ENCODE measurements at places on chromosomes 16 and 17.

DNA sequence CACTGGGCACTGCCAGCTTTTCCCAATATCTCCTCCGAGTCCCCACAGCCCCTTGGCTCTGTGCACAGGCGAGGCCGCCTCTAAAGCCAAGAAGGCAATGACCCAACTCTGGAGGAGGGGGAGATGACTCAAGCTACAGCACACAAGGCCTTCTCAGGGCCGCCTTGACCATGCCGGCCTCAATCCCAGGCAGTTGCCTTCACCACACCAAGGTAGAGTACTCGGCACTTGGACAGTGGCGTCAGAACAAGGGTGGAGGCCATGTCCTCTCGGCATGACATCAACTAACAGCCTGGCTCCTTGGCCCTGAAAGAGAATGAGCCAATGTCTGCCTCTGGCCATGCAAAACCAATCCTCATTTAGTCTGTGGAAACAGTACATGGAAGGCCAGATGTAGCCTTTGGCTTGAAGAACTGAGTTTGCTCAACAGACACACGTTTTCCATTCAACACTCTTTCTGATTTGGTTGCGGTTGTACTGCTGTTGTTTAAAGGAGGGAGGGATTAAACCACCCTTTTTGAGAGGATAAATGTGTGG lies 139.6 kb downstream of the XYLT1 start:
- DNase-seq, result no peak

DNA sequence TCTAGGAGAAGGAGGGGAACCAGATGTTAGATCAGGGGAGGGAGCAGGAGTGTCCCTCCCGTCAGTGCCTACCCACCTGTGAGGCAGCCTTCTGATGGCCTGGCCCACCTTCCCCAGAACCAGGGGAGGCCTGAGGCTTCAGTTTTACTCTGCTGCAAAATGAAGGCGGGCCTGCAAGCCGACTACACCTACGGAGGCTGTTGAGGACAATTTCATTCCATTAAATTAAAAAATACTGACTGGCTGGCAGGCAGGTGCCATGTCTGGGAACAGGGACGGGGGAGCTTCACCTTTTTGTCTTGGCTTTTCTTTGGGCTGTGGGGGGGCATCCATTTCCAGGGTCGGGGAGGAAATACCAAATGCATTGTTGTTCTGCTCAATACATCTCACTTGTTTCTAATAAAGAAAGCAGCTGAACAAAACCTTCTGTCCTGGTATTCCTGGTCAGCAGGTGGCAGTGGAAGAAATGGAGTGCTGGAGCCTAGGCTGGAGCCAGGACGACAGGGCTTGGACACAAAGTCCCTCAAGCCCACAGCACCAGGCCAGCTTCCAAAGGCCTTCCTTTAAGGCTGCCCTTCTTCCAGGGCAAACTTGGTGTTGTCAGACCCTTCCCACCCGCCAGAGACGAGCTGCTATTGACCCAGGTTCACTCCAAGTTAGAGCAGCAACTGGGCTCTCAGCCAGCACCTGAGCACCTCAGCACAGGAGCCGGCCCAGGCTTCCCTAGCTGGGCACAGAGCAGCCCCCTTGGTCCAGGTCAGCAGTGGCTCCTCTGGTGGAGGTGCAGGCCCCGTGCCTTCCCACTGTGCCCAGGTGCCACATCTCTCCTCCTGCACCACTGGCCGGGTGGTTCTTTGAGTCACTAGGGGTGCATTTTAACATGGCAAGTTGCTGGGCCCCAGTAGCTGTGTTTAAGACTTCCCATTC lies 23.5 kb downstream of the PLCD3 start:
- DNase-seq, result no peak

GRCh38 chr16:81907681-81908080 lies 103.6 kb downstream of the SDR42E1 start:
- no peak for DNase-seq

DNA sequence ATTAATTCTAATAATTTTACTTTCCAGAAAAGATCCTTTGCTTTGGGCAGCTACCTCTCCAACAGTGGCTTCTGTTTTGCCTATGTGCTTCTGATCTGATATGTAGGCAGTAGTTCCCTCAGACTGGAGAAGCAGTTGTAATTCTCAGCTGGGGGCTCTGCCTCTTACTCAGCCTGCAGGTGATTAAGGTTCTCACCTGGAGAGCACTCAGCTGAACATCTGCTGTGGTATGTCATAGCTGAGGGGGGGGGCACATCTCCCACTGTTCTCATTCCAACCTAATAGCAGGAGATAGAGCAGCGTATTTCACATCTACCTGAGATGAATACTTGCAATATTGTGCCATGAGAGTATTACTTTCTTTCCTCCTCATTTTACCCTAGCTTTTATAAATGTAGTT lies 511.9 kb upstream of the CDH8 start:
- no peak for DNase-seq

- no peak for DNase-seq
These were observed 33.5 kb upstream of the ENDOV start for GRCh38 chr17:80381416-80381923.

- no peak for DNase-seq
These were observed 837 bp upstream of the PRDM7 start for GRCh38 chr16:90077757-90078578.

DNA sequence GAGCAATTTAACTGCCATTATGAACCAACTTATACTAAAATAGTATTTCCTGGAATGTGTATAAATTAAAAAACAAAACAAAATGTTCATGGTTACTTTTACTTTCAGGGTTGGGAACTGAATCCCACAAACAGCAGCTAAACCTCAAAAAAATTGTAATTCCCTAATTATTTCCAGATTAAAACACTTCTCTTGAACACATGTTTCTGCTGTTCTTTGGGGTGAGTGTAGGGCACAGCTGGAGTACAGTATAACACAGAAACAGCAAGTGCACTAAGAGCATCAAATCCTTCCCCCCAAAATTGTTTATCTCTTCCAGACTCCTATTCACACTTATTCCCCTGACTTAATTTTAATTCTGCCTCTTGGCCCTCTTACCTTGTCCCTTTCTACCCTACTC lies 56.4 kb downstream of the KANSL1 start:
- no peak for DNase-seq

Measured in GM19239 (cell line).